ENCODE measurements at places on chromosomes 4 and X. TPM values are rescaled to one million over a fixed set of nuclear protein-coding genes. Genes with fewer than 3 reads are reported as not detected.

GRCh38 chr4:4541040-4541631 lies 712 bp downstream of the STX18 start:
- peak; percentile 70 for DNase-seq

DNA sequence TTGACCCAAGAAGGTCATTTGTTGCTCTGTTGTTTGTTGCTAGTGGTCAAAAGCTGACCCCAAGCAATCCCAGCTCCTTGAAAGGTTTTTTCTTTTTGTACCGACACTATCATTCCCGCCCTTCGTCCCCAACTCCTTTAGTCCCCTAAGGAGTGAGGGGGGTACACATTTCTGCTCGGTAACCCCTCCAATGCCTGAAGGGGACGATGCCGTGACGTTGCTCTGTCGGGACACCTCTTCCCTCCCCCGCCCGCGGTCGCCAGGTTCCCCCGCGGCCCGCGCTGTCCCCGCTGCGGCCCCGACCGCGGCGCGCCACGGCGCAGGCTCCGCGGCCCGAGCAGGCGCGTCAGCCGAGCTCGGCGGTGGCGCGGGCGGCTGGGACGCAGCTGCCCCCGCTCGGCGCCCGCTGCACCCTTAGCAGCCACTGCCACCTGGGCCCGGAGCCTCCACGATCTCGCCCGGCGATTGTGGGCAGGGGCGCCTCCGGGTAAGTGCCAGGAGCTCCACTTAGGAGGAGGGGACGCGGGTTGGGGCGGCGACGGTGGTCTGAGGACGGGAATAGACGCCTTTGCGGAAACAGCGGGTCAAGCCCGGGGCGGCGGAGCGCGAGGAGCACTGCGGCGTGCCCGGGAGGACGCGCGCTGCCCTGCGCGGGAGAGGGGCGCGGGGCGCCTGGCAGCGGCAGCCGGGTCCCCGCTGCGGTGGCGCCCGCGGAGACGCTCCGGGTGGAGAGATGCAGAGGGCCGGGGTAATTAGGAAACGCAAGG lies at the start of gene GLRB:
Gene GLRB (plus strand): TSS at position 340 of the 767 bp plus-strand sequence. CDS start 1,875 bp downstream, outside the sequence.
- DNase-seq, result no peak

- no peak for DNase-seq
Observed at GRCh38 chrX:49079489-49080428, at the start of gene WDR45. Gene WDR45 (minus strand): TSS chrX:49079887. CDS start chrX:49078095, 1,792 bp downstream.

DNA sequence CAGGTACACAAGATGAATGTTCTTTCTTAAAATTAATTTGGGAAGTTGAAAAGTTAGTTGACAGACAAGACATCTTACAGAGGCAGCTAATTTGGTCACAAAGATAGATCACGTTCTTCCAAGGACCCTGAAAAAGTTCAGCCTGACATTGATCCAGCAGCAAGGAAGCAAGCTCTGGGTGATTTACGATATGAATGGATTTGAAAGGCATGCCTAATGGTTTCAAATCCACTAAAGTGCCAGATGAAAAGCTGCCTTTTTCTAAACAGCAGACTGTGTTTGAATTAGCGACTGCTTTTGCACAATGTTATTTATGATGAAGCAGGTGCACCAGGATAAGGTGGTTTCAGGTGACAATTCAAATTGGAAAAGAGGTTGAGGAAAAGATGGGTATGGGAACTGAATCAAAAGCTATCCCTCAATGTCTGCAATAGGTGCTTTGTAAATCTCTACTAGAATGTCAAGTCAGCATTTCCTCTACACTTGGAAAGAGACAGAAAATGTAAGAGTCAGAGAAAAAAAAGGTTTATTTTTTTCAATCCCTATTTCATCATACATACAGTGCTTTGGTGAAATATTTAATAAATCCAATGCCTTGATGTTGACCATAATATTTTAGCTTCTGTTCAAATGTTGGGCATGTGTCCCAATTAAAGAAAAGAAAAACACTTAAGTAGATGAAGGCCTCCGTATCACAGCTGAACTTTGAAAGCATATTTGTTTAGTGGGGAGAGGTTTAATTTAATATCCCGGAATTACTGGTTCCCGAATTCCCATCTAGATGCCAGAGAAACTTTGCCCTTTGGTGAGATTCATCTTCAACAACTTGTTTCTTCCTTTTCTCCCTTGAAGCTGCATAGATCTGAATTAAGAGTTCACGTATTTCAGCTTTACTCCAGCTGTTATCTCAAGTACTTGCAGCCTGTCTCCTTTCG lies 6.0 kb downstream of the RASGEF1B start:
- no peak for DNase-seq

GRCh38 chr4:83440148-83440814 lies 15.3 kb downstream of the HELQ start:
- DNase-seq, result no peak

GRCh38 chr4:45119376-45119775 lies 393.0 kb upstream of the GNPDA2 start:
- no peak for DNase-seq

GRCh38 chr4:77773101-77773500 lies 46.1 kb downstream of the CNOT6L start:
- no peak for DNase-seq

GRCh38 chr4:37758226-37758625 lies 68.3 kb upstream of the PGM2 start:
- DNase-seq, result peak; percentile 10

GRCh38 chr4:26858947-26859401 lies 1.7 kb upstream of the STIM2 start:
- DNase-seq, result no peak

GRCh38 chr4:53477636-53478035 lies 100.2 kb downstream of the FIP1L1 start:
- no peak for DNase-seq

DNA sequence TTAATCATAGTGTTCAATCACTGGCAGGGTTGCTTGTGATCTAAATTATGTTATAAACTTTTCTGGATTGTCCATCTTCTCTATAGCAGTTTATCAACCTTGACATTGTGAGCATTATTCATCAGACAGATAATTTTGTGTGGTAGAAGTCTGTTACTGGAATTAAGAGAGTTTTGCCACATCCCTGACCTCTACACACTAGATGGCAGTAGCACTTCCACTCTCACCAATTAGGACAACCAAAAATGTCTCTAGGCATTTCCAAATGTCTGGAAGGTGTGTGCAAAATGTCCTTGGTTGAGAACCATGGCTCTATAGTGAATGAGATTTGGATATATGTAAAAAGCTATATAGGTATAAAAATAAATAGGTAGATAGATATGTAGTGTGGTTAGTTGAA lies 324.1 kb upstream of the FAM47C start:
- no peak for DNase-seq

GRCh38 chr4:146482788-146483187 lies 39.0 kb downstream of the SLC10A7 start:
- no peak for DNase-seq

DNA sequence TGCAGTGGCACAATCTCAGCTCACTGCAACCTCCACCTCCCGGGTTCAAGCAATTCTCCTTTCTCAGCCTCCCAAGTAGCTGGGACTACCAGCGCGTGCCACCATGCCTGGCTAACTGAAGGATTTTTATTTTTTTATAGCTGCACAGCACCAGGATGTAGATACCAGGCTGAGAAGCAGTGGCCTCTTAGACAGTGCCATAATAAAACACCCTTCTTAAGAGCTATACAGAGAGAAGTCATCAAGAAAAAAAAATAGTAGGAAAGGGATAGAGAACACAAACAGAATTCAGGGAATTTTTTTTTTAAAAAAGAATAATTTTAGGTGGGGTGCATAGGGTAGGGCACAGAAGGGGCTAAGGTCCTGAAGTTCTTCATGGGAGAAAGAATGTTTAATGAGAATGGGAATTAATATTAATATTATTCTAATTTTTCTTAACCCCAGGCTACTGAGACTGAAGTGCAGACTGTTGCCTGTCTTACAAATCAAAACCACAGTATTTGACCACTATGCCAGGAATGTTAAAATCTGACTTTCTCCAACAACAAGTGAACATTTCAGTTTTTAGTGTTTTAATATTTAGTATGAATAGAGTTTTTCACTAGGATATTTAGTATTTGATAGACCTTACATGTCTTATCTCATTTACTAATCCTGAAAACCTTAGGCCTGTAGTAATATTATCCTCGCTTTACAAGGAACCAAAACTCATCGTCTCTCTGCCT lies 146.7 kb downstream of the KCNIP4 start:
- no peak for DNase-seq

DNA sequence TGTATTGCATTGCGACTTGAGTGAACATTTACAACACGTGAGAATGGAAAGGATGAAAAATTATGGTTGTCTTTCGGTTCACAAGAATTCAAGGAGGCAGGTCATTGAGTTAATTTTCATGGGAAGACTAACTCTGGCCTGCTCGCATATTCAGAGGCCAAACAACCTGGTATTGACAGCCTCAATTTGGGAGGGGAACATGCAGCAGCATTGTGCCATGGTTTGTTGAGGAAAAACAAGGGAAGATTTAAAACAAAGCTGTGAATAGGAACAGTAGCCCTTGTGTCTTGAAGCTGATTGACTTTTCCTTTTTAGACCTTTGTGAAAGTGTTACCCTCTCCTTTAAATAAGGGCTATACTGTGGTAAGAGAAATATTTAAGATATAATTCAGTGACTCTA lies 31.9 kb downstream of the FAT4 start:
- DNase-seq, result no peak

DNA sequence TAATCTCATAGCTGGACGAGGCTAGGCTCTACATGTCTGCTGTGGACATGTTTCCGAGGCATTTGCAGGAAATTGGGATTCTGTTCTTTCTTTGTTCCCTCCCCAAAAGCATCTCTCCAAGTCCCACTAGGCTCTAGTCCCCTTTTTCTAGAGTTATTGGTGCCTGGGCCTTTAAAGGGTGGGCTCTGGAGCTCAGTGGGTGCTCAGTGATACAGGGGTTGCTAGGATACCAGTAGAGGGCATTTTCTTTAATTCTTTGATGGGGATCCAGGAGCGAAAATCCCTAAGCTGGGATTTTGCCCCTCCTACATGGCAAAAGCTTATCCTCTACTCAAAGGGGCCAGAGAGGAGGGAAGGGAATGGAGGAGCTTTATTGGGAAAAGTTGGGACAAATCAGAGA lies 34.2 kb downstream of the ARHGEF9 start:
- no peak for DNase-seq

DNA sequence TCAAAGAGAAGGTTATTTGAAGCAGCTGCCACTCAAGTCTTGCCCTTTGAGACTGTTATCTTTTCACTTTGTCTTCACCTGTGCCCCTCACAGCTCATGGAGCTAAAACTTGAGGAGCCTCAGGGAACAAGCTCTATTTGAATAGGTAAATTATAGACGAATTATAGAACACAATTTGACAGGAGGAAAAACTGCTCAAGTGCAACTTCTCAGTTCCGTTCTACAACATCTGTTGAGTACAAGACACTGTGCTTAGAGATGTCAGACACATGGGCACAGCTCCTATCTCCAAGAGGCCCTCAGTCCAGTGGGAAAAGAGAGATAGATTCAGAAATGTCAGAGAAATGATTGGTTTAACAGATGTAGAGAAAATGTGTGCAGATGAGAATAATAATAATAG lies 5.1 kb downstream of the PPP1R2C start:
- no peak for DNase-seq

- DNase-seq, result peak; percentile 90
Observed at GRCh38 chr4:7124689-7125442, 57.0 kb upstream of the GRPEL1 start.

DNA sequence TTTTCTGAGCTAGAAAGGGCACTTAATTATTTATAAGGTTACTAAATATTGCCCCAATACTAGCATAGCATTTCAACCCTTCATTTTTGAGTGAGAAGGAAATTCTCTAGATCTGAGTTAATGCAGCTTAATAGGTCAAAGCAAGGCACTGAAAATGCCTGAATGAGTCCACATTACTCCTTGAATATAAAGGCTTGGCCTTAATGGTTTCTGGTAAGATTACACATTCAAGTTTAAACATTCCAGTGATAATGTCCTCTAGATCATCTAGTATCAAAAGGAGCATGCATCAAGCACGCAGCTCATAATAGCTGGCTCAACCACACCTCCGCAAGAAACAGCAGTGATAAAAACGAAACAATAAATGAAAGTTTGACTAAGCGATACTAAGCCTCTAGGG lies 87.5 kb downstream of the SPANXN3 start:
- DNase-seq, result no peak

- no peak for DNase-seq
Observed at GRCh38 chrX:10566716-10567097, 53.7 kb downstream of the MID1 start.

GRCh38 chr4:147513952-147514351 lies 33.1 kb downstream of the EDNRA start:
- no peak for DNase-seq

DNA sequence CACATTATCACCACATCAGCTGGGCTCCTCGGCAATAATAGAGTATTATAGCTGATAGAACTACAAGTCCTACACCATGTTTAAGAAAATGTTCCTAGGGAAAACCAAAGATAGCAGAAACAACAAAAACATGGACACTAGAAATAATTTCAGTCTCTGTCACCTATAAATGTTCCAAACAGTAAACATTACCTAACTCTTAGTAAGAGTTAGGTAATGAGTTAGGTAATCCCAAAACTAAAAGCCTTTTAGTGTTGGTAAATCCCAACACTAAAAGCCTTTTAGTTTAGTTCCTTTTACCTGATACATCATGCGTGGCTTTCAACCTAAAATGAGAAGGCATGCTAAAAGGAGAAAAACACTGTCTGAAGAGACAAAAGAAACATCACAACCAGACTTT lies 35.5 kb downstream of the MAGED2 start:
- no peak for DNase-seq

DNA sequence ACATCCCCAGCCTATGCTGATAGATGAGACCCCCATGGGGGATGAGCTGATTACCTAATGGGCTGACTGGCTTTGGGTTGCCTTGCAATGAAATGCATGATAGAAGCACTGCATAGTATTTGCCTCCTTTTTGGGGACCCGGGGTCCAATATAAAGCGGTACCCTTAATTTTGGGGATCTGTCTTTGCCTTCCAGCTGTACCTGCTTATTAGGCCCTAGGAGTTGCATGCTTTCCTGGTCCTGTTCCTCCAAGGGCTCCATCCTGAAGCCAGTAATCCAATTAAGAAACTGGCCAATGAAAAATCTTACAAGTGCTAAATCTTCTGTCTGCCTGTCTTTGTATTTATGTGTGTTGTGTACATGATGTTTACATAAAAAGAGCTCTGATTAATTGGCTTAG lies 791.6 kb downstream of the TRIML1 start:
- no peak for DNase-seq

Gene APELA
- total RNA-seq, result not detected

Gene MID2
- 6.1 TPM for total RNA-seq

Gene USP17L25
- not detected for total RNA-seq

Gene CSAG3
- not detected for total RNA-seq

Gene NSD2
- total RNA-seq, result 85.6 TPM

Gene RTL5
- total RNA-seq, result 0.94 TPM

Gene RIPPLY1
- total RNA-seq, result not detected

Gene GPR173
- 2.2 TPM for total RNA-seq

Gene SSX1
- total RNA-seq, result not detected

Gene UGT2A1
- total RNA-seq, result not detected

Gene CAMK2D
- 20.3 TPM for total RNA-seq

Gene JCHAIN
- not detected for total RNA-seq

Gene GPR50
- total RNA-seq, result not detected

Gene ADGRL3
- 0.14 TPM for total RNA-seq

Gene RBM46
- 0.40 TPM for total RNA-seq

Gene SPANXB1
- 0.65 TPM for total RNA-seq

Gene SMARCA1
- 20.1 TPM for total RNA-seq
